Skeletal muscle cell (primary cell): ENCODE measurements at places on chromosomes 2 and 18.
A peak's percentile ranks its signal among the peaks of the same experiment; 100 is the strongest.

- no peak for DNase-seq
Observed at GRCh38 chr18:78922856-78923255, 56.8 kb upstream of the SALL3 start.

DNA sequence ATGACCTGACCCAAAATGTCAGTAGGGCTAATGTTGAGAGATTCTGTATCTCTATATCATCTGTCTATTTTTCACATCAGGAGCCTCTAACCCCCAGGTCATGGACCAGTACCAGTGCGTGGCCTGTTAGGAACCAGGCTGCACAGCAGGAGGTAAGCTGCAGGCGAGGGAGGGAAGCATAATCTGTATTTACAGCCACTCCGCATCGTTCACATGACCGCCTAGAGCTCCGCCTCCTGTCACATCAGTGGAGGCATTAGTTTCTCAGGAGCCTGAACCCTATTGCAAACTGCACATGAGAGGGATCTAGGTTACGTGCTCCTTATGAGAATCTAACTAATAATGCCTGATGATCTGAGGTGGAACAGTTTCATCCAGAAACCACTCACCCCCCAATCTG, 180.6 kb downstream of the RDH14 start:
- DNase-seq = no peak

DNA sequence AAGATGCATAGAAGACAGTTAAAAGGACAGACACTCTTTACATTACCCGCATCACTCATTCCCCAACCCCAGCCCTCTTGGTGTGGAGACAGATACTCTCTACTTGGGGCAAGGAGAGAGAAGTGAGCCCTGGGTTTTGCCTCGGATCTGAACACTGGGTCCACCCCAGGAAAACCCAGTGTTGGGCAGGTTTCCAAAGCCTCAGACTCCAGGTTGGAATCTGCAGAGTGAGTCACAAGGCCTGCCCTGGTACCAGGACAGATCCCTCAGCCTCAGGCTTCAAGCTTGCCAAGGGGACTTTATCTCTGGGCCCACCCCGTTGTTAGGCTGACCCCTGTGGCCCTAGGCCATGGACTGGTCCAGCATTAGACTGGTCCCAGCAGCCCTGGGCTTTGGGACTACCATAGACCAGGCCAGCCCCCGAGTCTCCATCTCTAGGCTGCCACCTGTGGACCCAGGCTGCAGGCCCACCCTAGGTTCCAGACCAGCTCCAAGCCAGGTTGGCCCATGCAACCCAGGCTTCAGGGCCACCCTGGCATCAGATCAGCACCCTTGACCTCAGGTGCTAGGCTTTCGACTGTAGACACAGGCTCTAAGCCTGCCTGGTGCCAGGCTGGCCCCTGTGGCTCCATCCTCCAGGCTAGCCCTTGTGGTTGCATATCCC, 112.8 kb downstream of the GULP1 start:
- no peak for DNase-seq

DNA sequence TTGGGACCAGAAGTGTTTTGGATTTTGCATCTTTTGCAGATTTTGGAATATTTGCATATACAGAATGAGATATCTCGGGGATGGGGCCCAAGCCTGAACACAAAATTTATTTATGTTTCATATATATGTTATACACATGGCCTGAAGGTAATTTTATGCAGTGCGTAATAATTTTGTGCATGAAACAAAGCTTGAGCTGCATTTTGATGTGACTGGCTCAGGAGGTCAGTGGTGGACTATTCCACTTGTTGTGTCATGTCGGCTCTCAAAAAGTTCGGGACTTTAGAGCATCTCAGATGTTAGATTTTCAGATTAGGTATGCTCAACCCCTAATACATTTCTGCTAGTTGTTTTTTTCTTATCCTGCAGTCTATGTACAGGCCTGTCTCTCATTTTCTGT, 145.4 kb downstream of the FAM210A start:
- DNase-seq = no peak

- no peak for DNase-seq
Observed at GRCh38 chr2:203840655-203841205, 26.8 kb upstream of the CTLA4 start.

DNA sequence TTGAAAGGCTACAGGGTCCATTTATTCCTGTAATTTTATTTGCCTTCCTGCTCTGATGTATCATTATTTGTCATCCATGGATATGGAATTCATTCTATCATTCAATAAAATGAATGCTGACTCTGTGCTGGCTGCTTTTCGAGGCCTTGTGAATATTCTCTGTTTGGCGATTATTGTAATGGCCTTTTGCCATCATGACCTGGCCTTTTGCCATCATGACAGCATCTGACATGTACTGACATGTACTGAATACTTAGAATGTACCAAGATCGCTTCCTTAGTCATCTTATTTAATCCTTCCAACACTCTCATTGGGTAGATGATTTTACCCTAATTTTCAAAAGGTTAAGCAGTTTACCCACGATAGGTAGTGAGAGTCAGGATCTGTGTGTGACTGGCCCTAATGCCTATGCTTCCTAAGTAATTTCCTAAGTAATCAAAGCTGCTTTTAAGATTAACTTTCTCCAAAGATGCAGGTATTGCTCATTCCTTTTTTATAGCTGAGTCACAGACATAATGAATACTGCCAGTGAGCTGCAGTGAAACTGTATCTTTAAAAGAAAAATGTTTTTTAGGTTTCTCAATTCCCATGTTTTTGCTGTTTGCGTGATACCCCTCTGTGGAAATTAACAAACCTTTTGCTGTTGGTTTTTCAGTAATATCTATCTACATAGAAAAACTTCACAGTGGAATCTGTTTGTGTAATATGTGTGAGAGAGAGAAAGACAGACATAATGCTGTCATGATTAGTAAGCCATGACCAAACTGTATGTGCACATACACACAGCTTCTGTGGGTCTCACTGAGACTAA, 127.8 kb downstream of the CERS6 start:
- peak; percentile 61 for DNase-seq

GRCh38 chr2:19036091-19036490, 322.3 kb downstream of the OSR1 start:
- no peak for DNase-seq

- DNase-seq = no peak
Observed at GRCh38 chr2:199461711-199462346, 4.1 kb upstream of the SATB2 start.

- DNase-seq = no peak
Observed at GRCh38 chr2:23532391-23533337, 147.7 kb downstream of the KLHL29 start.

- no peak for DNase-seq
Observed at GRCh38 chr2:173354073-173354581, 545 bp upstream of the CDCA7 start.

- DNase-seq = no peak
Observed at GRCh38 chr2:217842017-217842416, 160.8 kb downstream of the TNS1 start.

- DNase-seq = no peak
Observed at GRCh38 chr18:24160086-24160485, 21.2 kb downstream of the CABYR start.

GRCh38 chr2:180010701-180011100, 3.6 kb upstream of the CWC22 start:
- DNase-seq = no peak

DNA sequence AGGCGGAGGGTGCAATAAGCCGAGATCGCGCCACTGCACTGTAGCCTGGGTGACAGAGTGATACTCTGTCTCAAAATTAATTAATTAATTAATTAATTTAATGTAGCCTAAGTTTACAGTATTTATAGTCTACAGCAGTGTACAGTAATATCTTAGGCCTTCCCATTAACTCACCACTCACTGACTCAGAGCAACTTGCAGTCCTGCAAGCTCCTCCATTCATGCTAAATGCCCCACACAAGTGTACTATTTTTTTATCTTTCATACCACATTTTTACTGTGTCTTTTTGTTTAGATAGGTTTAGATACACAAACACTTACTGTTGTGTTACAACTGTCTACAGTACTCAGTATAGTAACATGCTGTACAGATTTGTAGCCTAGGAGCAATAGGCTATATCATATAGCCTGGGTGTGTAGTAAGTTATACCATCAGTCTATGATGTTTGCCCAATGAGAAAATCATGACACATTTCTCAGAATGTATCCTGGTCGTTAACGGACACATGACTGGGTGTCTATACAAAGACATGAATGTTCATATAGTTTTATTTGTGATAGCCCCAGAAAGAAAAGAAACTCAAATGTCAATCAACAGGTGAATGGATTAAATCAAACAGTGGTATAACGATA, 15.8 kb upstream of the RNU2-63P start:
- no peak for DNase-seq

GRCh38 chr2:29196792-29197788, 81.9 kb downstream of the CLIP4 start:
- DNase-seq = no peak

- DNase-seq = no peak
Observed at GRCh38 chr2:9170458-9171130, 36.0 kb upstream of the ASAP2 start.

DNA sequence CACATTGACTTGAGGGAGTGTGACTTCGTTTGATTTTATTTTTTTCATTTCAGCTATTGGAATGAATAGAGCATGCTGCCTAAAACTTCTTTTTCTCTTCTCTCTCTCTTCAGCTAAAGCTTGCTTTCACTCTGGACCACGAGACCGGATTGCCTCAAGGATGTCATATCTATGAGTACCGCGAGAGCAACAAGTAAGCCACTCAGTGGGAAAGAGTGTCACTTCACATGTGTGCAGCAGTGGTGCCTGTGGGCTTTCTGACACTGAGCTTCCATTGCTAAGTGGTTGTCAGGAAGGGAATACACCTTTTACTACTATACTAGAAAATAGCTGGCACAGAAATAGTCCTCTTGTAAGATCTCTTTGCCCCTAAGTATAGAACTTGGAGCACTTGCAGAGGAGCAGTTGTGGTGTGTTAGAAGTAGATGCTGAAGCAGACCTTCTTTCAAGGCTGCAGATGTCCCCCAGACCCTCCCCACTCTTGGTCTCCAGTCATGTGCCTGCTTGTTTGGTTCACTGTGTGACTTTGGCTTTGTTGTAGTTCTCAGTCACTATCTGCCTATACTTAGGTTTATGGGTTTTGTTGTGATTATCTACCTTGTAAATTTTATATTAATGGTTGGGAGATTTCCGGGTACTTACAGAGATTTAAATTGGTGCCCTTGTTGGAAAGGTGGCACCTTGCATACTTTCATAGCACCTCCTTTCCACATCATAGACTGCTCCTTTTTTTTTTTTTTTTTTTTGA, 78.5 kb upstream of the ALPP start:
- no peak for DNase-seq

DNA sequence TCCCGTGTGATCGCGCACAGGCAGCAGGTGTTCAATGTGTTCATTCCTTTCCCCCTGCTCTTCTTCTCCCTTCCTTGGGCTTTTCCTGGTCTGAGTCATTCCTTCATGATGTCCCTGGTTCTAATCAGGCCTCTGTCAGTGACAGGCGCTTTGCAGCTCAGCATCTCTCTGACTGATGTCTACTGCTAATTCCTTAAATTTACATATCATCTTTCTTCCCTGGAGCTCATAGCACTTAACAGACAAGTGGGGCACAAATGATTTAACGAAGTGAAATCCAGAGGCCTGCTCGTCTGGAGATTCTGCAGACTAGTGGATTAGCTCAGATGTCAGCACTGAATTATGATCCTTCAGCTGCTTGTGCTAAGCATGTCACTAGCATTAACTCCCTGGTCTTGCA, 77.9 kb downstream of the NRP2 start:
- DNase-seq = no peak

GRCh38 chr18:56982766-56983165, 164.1 kb upstream of the BOD1L2 start:
- DNase-seq = no peak

GRCh38 chr18:30093376-30093775, 949.2 kb downstream of the DSC3 start:
- DNase-seq = no peak

DNA sequence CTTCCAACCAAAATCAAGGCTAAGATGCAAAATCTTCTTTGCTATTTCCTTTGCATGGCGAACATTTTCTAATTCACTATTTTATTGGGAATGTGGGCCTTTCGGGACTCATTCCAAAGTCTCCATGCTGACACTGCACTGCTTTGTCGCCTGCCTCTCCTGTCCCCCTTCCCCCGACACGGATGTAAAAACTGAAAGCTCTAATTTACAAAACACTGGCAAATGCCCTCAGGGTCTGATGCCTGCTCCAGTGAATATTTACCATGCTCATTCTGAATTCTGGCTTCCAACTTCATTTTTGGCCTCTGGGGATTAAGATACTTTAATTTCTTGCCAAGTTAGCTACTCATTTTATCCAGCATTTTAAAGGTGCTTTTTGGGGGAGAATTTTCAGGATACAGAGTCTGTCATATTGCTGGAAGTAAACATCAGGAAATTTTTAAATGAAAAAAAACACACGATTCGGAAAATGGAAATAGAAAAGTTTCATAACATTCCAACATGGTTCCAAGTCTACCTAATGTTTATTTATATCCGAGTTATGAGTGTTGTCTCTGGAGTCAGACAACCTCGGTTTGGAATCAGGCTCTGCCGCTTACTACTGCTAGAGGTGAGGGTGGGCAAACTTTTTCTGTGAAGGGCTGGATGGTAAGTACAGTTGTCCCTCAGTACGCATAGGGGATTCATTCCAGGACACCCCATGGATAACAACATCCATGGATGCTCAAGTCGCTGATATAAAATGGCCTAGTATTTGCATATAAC, 14.6 kb upstream of the LTBP1 start:
- no peak for DNase-seq

- no peak for DNase-seq
Observed at GRCh38 chr2:36965751-36966369, 476 bp downstream of the STRN start.

- DNase-seq = no peak
Observed at GRCh38 chr2:60351802-60352201, 201.7 kb downstream of the BCL11A start.

- DNase-seq = no peak
Observed at GRCh38 chr2:112577756-112578155, 6.7 kb upstream of the CHCHD5 start.

DNA sequence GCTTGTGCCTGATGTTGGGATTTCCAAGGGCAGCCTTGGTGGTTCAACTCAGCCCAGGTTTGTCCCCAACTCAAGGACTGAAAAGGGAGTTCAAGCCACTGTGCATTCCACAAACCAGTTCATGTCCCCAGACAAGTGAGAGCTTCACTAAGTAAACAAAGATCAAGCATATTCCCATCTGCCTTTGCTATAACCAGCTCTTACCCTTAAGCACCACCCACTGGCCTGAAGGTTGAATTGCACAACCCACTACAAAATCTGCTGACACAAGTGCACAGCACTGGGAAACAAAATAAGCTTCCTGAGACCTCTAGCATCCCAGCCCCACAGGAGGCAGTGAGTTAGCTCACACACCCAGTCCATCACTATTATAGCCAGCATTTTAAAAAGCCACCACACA, 516.7 kb downstream of the NR4A2 start:
- no peak for DNase-seq

- DNase-seq = peak; percentile 5
Observed at GRCh38 chr2:14896330-14897030, 264.0 kb downstream of the LRATD1 start.
